ENCODE measurements at places on chromosomes 5 and 9. TPM values are rescaled to one million over a fixed set of nuclear protein-coding genes. Genes with fewer than 3 reads are reported as not detected.

F2RL1 gene
- 0.02 TPM for total RNA-seq

ANKRD31 gene
- total RNA-seq = 0.13 TPM

OTP gene
- not detected for total RNA-seq

CAPSL gene
- not detected for total RNA-seq

SPATA31A3 gene
- total RNA-seq = not detected

CD72 gene
- total RNA-seq = not detected

LRRC19 gene
- total RNA-seq = not detected

DNAI1 gene
- total RNA-seq = 0.08 TPM

RANBP6 gene
- 23.4 TPM for total RNA-seq

TAF11L2 gene
- not detected for total RNA-seq

INSL4 gene
- not detected for total RNA-seq

SIGMAR1 gene
- total RNA-seq = 85.3 TPM

ANKDD1B gene
- not detected for total RNA-seq

ITK gene
- not detected for total RNA-seq

NR5A1 gene
- not detected for total RNA-seq

TNFSF15 gene
- total RNA-seq = 1.1 TPM

HRH2 gene
- not detected for total RNA-seq

TMCO6 gene
- 11.1 TPM for total RNA-seq

NRG2 gene
- 0.06 TPM for total RNA-seq

DBH gene
- 2.2 TPM for total RNA-seq

IRGM gene
- total RNA-seq = not detected

C5orf52 gene
- not detected for total RNA-seq
